ENCODE measurements at places on chromosomes 3 and 15.

DNA sequence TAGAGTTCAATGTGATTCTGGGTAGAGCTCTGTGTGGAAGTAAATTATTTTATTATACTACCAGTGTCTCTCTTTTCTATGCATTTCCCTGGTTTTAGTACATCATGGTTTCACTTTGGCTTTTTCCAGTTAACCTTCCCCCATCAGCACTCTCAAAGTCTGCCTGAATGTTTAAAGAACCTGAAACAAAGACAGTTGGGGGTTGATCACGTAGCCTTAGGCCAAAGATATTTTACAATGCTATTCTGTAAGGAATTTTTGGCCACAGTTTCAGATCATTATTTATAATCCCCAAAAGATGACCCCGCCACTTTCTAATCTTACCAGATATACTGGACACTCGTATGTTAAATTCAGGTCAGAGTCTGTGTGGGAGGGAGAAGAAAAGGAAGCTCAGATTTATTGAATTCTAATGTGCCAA, 156.3 kb upstream of the TMC3 start:
- no peak for DNase-seq

- no peak for DNase-seq
Measured at GRCh38 chr3:120029749-120030148, 64.5 kb downstream of the GSK3B start.

DNA sequence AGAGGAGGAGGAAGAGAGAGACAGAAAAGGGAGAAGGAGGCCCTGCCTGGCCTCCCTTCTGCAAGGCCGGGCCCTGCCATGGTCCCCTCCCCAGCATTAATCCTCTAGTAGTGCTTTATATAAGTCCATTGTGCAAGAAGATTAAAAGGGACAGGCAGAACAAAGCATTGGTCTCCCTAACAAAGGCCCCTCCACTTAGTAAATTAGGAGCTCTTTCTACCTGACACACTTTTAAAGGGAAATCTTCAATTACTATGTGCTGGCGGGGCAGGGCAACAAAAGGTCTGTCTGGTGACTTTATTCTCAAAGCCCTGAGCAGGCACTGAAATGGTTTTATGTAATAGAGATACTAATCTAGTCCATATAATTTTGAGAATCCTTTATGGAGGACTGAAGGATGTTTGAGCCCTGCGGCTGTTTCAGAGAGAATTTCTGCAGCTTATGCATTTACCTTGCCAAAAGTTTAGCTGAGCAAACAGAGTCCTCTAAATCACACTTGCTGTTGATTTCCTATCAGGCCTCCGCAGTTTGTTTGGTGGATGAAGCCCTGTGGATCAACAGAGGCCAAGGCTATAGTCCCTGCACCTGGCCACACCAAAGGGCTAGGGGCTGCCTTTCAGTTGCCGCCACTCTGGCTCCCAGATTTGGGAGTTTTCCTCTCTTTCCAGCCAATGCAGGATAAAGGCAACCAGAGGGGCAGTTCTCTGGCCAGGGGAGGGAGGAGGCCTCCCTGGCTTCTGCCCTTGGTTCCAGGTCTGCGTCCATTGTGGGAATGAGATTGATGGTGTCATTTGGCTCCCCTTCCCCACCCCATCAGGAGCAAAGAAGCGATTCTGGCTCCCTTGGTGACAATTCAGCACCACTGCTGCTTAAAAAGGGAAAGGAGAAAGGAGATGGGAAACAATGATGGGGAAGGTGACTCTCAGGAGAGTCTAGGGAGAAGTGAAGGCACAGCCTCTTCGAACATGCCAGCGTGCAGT, 148.0 kb downstream of the MEGF11 start:
- DNase-seq, result no peak

DNA sequence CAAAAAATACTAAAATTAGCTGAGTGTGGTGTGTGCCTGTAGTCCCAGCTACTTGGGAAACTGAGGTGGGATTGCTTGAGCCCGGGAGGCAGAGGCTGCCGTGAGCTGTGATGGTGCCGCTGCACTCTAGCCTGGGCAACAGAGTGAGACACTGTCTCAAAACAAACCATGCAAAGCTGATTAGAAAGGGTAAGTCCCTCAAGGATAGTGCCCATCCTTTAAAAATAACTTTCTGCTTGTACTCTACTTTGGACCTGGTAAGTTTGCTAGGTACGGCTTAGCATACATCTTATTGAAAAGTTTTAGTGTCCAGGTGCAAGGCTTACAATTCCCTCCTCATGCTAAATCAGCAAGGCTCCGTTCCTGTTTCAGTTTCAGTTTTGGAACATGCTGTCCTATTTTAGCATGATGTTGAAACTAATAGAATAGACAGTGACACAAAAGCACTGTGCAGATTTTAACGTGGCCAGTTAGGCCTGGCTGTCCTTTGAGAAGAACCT, 21.4 kb downstream of the FEM1B start:
- no peak for DNase-seq

DNA sequence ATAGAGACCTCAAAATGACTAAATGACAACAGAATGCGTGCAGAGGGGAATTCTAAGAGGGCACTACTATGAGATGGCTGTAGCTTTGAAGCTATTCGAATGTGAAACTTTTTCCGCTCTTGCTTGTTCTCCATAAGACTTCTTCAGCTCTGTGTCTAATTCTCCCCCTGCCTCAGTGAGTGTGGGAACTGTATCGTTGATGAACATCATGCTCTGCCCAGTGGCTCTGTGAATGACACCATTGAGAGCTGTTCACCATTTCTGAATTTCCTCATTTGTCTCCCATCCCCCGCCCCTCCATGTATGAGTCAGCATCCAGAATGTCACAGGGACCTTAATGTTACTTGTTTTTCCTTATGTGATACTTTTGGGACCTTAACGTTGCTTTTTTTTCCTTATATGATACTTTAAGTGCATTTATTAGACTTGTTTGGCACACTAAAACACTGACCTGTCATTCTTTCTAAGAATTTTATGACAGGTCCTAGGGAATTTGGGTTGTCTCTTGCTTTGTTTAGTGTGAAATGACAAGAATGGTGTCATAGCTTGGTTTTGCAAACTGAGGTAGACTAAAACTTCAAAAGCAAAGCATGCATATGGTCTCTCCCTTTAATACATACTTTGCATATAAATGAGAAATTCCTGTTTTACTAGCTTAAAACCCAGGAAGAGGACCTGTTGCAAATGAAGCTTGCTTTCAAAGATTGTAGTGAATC, 99.6 kb downstream of the FNDC3B start:
- peak; percentile 63 for DNase-seq

All from amygdala (tissue), 56 donors.